CD4-positive, alpha-beta T cell treated with Interleukin-2 at 100 ng/mL for 4 hours (primary cell): ENCODE measurements at places on chromosomes 16 and 17.

GRCh38 chr17:8679126-8679525 is 48.6 kb upstream of the MYH10 start:
- no peak for DNase-seq

- no peak for DNase-seq
These were observed 64.4 kb downstream of the KSR1 start for GRCh38 chr17:27520491-27521185.

DNA sequence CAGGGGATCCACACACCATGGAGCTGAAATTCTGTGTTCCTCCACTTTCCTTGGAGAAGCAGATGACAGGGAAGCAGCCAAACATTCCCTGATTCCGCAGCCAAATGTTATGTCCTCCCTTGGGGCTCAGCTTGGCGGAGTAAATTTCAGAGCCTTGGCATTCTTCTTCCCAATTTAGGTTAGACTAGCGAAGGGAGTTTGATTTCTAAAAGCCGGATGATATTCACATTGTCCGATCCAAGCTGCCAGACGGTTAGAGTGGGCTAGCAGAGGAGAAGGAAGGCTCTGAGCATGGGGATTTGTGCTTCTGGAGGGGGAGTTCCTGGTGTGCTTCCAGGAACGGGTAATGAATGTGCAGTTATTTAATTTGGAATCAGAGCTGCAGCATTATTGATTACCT is 380.4 kb upstream of the EEF2KMT start:
- no peak for DNase-seq

GRCh38 chr17:30520436-30520835 is 43.2 kb downstream of the GOSR1 start:
- DNase-seq: no peak

DNA sequence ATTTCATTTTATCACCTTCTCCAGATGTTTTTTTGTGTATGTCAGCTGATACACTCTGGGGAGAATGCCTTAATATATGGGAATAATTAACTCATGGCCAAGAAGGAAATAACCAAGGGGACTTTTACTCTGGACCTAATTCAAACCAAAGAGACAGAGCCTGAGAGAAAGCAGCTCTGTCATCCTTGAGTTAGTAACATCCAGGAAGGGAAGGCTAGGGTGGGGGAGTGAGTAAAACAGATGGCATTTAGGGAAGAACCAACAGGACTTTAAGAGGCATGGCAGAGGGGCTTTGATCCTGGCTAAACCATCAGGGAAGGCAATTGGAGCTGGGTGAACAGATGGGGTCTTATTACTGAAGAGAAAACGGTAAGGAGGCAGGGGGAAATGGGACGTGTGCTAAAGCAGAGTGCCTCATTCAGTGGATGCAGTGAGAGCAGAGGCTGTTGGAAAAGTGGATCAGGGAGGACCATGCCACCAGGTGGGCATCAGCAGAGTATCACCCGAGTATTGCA is 2.5 kb upstream of the SMPD3 start:
- no peak for DNase-seq

GRCh38 chr17:81153340-81153803 is 11.9 kb upstream of the PVALEF start:
- peak; percentile 18 for DNase-seq

DNA sequence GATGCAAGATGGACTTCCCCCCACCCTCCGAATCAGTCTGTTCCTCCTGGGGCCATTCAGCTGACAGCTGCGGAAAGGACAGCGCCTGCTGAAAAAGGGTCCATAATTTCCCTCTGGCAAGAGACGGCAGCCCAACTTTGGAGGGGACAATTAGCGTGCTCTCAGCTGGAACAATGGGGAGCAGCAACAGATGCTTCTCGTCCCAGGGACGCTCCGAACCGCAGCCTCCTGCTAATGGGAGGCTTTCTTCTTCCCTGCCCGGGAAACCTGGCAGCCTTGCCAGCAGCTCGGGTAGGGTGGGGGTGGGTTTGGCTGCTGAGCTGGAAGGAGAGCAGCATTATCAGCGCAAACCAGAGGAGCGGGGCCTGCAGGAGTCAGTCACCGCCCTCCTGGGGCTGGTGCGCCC is 500.0 kb upstream of the SALL1 start:
- DNase-seq: no peak
